Heart left ventricle (tissue), 16 donors: ENCODE measurements at places on chromosomes 2 and 18.

- no peak for DNase-seq
- no peaks in the 10 kb centered on the region for H3K27me3 ChIP-seq
- H3K4me1 ChIP-seq: no peaks in the 10 kb centered on the region
- H3K36me3 ChIP-seq: no peaks in the 10 kb centered on the region
Measured at GRCh38 chr2:8159211-8159965, 522.5 kb upstream of the ID2 start.

DNA sequence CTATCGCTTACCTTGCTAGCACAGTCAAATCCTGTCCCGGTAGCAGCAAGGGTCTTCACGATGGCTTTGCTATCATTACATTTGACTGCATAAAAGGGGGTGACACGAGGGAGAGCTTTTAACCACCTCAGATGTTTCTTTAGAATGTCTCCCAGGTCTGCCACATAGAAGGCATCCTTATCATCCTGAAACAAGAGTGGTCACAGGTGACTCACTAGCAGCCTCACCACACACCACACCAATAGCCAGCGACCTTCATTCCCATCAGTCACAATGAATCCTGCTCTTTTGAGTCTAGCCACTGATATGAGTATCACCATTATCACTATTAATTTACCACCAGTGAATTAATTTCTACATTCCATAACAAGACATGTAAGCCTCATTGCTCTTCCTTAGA is 3.7 kb downstream of the ODC1 start:
- H3K27ac ChIP-seq: no peak overlapping the region
- H3K4me3 ChIP-seq: no peak overlapping the region
- H3K36me3 ChIP-seq: peaks cover 56% of the 10 kb centered on the region
- no peak for DNase-seq
- peaks cover 10% of the 10 kb centered on the region for H3K4me1 ChIP-seq

- no peak for DNase-seq
- H3K27ac ChIP-seq: no peak overlapping the region
- H3K27me3 ChIP-seq: no peaks in the 10 kb centered on the region
- H3K4me1 ChIP-seq: peaks cover 4% of the 10 kb centered on the region
Measured at GRCh38 chr2:64819361-64819760, 165.6 kb upstream of the SERTAD2 start.

DNA sequence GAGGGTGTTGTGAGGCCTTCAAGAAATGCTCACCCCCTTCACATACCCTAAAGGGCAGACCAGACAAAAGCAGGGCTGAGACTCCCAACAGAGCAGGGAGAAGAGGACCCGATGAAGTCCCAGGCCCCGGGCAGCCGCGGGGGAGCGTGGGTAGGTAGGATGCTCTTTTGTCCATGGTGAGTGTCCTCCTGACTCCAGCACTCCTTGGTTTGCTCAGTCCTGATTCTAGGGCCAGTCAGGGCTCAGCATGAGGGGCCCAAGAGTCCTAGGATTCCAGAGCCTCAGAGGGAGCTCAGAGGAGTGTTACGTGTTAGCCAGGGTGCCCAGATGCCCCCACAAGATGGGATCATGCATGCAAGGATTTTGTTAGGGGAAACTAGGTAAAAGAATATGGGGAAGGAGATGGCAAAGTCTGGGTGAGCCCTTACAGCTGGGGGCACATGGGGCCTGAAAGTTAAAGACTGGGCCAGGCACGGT is 64.8 kb downstream of the SMAD7 start:
- H3K4me1 ChIP-seq: peaks cover 38% of the 10 kb centered on the region
- no peak overlapping the region for H3K27ac ChIP-seq
- no peak for DNase-seq
- no peak overlapping the region for H3K4me3 ChIP-seq

GRCh38 chr2:64274399-64275173 is 130.4 kb upstream of the PELI1 start:
- no peaks in the 10 kb centered on the region for H3K27me3 ChIP-seq
- peaks cover 26% of the 10 kb centered on the region for H3K4me1 ChIP-seq
- H3K4me3 ChIP-seq: peak overlapping the region; percentile 15
- H3K27ac ChIP-seq: peak overlapping the region; percentile 82
- no peak for DNase-seq
- no peaks in the 10 kb centered on the region for H3K36me3 ChIP-seq

- H3K4me1 ChIP-seq: no peaks in the 10 kb centered on the region
- peak; percentile 60 for DNase-seq
- H3K27me3 ChIP-seq: no peaks in the 10 kb centered on the region
- no peaks in the 10 kb centered on the region for H3K36me3 ChIP-seq
- no peak overlapping the region for H3K27ac ChIP-seq
Measured at GRCh38 chr2:239946864-239947728, 78.0 kb downstream of the NDUFA10 start.

DNA sequence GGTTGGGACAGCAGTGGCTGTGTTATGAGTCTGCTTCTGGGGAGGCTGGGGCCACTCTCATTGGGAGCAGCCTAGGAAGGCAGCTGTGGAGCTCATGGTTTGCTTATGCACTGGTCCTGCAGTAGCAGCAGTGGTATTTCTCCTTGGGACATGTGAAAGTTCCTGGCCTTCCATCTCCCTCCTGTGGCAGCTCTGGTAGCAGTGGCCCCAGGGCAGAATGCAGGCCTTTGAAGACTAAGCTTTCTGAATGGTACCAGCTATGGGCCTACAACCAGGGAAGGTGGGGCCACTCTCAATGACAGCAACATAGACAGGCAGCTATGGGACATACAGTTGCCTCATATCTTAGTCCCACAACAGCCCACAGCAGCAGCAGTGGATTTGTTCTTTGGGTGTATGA is 117.3 kb upstream of the VWC2L start:
- H3K36me3 ChIP-seq: no peaks in the 10 kb centered on the region
- DNase-seq: no peak
- H3K27me3 ChIP-seq: no peaks in the 10 kb centered on the region
- no peak overlapping the region for H3K4me3 ChIP-seq
- H3K27ac ChIP-seq: no peak overlapping the region

- H3K4me1 ChIP-seq: peaks cover 52% of the 10 kb centered on the region
- H3K4me3 ChIP-seq: peak overlapping the region; percentile 77
- peak overlapping the region; percentile 90 for H3K27ac ChIP-seq
- peak; percentile 90 for DNase-seq
- H3K27me3 ChIP-seq: no peaks in the 10 kb centered on the region
Measured at GRCh38 chr2:130391058-130391871, 35.4 kb downstream of the PTPN18 start.

DNA sequence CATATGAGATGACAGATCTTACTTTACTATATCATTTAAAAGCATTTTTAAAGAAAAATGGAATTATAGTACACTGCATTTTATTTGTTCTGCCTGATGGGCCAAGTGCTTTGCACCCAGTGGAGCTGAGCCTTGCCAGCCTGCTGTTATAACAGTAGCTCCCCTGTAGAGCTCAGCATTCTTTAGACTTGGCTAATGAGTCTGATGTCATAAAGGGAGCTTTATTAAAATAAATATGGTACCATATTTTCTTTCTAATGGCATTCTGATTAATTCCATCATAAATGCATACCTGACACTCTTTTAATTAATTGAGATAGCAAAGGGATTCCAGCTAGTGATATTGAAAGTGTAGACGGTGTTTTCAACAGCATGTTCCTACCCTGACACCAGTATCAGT is 40.7 kb downstream of the PARD3B start:
- H3K4me3 ChIP-seq: no peak overlapping the region
- H3K27ac ChIP-seq: no peak overlapping the region
- H3K27me3 ChIP-seq: no peaks in the 10 kb centered on the region

GRCh38 chr2:239557516-239557915 is 156.7 kb upstream of the HDAC4 start:
- H3K4me3 ChIP-seq: no peak overlapping the region
- H3K27ac ChIP-seq: no peak overlapping the region
- H3K4me1 ChIP-seq: no peaks in the 10 kb centered on the region
- DNase-seq: no peak
- H3K36me3 ChIP-seq: no peaks in the 10 kb centered on the region
- peaks cover 9% of the 10 kb centered on the region for H3K27me3 ChIP-seq

DNA sequence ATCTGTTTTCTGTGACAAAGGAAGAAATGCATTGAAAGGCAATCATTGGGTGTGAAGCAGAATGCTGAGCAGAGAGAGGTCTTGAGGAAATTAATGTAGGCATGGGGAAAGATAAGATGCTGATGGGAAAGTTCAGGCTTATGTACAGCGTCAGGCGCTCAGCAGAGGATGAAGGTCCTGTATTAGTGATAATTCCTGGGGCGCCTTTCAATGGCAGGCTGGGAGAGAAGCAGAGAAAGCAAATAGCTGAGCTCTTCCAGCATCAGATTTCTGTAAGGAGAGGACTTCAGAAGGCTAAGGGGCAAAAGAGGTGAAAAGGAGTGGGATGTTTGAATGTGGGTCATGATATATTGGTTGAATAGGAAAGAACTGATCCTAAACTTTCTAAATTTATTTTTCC is 129.8 kb downstream of the HNMT start:
- H3K4me3 ChIP-seq: no peak overlapping the region
- H3K27me3 ChIP-seq: no peaks in the 10 kb centered on the region
- DNase-seq: no peak
- H3K36me3 ChIP-seq: no peaks in the 10 kb centered on the region
- H3K27ac ChIP-seq: no peak overlapping the region
- no peaks in the 10 kb centered on the region for H3K4me1 ChIP-seq

DNA sequence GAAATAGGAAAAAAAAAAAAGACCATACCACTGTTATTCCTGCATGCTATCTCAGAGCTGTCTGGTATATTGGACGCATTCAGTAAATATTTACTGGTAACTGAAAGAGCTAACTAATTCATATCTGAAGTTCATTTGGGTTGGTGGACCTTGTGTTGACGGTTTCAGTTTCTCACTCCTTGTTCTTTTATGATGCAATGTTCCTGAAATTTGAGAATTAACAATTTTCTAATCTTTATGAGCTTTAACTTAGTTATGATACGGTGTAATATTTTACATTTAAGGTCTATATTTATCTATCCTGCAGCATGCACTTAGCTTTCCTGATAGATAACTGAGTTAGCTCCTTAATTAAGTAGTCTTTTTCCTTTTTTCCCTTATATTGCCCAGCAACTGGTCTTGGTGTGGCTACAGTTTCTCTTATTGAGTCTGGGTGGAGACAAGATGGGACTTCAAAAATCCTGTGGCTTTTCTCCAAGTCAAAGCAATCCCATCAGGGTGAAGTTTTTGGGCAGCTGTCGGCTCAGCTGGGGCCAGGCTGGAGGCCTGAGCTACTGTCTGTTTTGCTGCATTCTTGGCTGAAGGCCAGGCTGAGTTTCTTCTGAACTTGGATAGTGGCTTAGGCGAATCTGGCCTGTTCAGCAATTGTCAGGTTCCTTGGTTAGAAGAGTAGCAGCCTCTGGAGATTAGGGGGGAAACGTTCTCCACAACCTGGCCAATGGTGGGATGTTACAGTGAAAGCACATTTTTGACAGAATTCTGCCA is 78.4 kb upstream of the MEX3C start:
- H3K27me3 ChIP-seq: no peaks in the 10 kb centered on the region
- no peak overlapping the region for H3K4me3 ChIP-seq
- no peaks in the 10 kb centered on the region for H3K4me1 ChIP-seq
- no peaks in the 10 kb centered on the region for H3K36me3 ChIP-seq
- no peak overlapping the region for H3K27ac ChIP-seq

DNA sequence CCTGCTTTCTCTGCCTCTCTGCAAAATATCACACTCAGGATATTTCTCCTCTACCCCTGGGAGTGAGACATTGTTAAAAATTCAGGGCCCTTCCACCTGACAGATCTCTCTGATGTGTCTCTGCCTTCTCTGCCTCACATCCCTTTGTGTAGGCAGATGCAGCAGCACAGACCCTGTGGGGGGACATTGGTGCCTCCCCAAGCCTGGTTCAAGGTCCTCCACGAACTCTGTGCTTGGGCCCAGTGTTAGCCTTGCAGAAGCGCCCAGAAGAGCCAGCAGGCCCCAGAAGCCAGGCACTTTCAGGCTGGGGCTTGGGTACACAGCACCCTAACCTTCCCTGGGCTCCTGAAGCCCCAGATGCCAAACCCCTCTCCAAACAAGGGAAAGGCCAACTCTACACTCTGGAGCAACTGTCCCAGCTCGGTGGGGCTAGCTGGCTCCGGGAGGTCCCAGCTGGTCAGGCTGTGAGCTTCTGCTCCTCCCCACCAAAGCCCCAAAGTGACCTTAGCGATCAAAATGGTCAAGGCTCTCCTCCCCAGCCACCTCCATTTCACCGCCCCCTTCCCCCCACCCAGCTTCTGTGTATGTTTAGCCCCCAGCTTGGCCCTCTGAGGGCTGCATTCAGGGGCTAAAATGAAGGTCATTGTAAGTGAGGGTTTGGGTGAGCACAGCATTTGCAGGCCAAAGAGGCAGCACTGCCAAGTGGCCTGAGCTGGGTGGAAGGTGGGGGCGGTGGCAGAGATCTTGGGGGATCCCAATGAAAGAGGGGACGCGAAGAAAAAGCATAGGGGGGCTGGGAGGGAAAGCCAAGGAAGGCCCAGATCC is 2.6 kb downstream of the HOXD9 start:
- H3K4me3 ChIP-seq: no peak overlapping the region
- peaks cover 24% of the 10 kb centered on the region for H3K4me1 ChIP-seq
- no peaks in the 10 kb centered on the region for H3K36me3 ChIP-seq
- no peak for DNase-seq
- no peak overlapping the region for H3K27ac ChIP-seq

DNA sequence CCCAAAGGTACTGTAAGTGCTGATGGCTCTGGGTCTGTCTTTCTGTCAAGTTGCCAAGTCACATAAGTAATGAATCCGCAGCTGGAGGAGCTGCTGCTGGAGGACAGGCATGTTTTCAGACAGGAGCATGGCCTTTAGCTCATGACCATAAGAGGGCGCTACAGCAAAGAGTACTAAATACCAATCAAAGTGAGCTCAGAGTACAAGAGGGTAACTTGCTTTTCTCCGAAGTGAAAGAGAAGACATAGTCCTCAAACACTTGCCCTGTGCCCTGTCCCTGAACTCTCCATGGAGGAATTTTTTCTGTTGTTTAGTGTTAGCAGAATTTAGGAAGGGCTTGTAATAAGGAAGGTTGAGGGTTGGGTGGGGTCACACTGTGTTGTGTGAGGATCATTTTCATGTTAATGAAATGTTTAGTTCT is 58.0 kb upstream of the EML6 start:
- DNase-seq: no peak
- no peaks in the 10 kb centered on the region for H3K27me3 ChIP-seq
- no peak overlapping the region for H3K4me3 ChIP-seq
- peaks cover 99% of the 10 kb centered on the region for H3K36me3 ChIP-seq

- no peaks in the 10 kb centered on the region for H3K27me3 ChIP-seq
- H3K4me1 ChIP-seq: no peaks in the 10 kb centered on the region
- DNase-seq: no peak
- H3K4me3 ChIP-seq: no peak overlapping the region
Measured at GRCh38 chr2:167508709-167509108, 620.4 kb downstream of the XIRP2 start.

- H3K27ac ChIP-seq: no peak overlapping the region
- no peaks in the 10 kb centered on the region for H3K4me1 ChIP-seq
- H3K4me3 ChIP-seq: no peak overlapping the region
- DNase-seq: no peak
- H3K27me3 ChIP-seq: no peaks in the 10 kb centered on the region
Measured at GRCh38 chr2:134662751-134663150, 56.0 kb downstream of the TMEM163 start.

DNA sequence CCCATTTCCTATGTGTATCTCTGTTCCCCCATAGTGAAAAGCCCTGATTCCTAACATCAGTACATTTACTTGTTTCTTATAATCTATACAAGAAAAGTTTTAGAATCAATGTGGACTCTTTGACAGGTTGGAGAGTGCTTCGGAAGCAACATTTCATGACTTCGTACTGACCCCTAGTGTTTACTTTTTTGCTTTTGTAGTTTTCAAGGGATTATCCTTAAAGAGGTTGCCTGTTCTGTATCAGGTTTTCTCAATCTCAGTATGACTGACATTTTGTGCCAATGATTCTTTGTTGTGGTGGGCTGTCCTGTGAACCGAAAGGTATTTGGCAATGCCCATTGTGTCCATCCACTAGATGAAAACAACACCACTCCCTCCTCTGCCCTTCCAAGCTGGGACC is 43.3 kb upstream of the SERPINB2 start:
- H3K4me1 ChIP-seq: no peaks in the 10 kb centered on the region
- H3K4me3 ChIP-seq: no peak overlapping the region
- no peaks in the 10 kb centered on the region for H3K27me3 ChIP-seq
- no peak for DNase-seq
- no peak overlapping the region for H3K27ac ChIP-seq
- no peaks in the 10 kb centered on the region for H3K36me3 ChIP-seq
